ENCODE measurements at places on chromosomes 12 and 14.

DNA sequence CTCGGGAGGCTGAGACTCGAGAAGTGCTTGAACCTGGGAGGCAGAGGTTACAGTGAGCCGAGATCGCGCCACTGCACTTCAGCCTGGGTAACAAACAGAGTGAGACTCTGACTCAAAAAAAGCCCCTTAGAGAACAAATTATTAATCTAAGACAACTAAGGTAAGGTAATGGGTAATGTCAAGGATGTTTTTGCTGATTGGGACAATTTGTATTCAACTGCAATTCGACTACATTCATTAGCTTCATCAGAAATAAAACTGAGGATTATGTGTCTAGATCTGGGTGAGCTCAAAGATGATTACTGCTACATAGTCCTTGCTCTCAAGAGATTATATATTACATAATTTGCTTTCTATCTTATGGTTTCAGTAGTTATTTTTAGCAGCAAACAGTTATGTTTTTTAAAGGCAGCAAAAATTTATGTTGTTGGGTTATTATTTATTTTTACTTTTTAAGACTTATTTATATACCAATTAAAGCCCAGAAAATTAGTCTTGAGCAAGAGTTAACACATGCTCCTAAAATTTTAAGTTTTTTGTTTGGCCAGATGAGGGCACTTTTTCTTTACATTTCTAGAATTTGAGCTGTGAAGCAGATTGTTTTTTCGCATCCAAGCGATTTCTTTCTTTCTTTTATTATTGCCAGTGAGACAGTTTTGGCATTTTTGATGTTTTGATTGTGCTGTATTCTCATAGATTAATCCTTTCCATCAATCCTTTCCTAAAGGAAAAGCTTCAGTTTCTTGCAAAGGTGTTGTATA, 52.3 kb downstream of the PLEKHA5 start:
- DNase-seq = no peak

GRCh38 chr14:68245146-68246073, 425.8 kb downstream of the RAD51B start:
- no peak for DNase-seq

DNA sequence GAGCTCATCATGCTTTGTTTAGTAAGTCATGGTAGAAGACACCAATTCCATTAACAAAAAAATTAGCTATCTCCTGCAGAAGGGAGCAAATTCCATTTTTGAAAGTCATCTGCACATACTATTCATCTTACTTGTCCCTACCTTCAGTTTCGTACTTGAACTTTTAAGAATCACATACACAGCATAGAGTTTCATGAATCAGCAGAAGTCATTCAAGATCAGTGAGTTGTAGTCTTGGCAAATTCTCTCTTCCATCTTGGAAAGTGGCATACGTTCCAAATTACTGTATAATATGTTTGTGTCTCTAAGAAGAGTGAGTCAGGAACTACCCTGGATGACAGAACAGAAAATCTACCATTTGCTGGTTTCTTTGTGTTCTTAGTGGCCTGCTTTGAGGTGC, 14.1 kb downstream of the VRK1 start:
- DNase-seq = no peak

DNA sequence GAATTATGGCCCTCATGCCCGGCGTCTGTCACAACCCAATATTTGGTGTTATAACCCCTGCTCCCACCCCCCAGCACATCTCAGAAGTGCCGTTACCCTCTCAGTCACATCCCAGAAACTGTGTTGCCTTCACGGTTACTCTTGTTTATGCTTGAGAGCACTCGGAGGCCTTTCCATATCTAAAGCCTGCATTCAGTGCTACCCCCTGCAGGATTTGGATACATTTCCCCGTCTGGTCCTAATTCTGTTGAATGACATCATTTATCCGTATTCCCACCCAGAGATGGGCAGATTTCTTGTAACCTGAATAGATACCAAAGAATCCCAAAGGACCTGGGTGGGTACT, 19.1 kb upstream of the FOS start:
- DNase-seq = no peak
